ENCODE measurements at places on chromosomes 3 and 15.
A peak's percentile ranks its signal among the peaks of the same experiment; 100 is the strongest.

GRCh38 chr3:162610261-162610660 is 1113.7 kb downstream of the OTOL1 start:
- DNase-seq, result no peak

- DNase-seq, result peak; percentile 19
These were observed 150.5 kb upstream of the LPP start for GRCh38 chr3:188003188-188004171.

GRCh38 chr3:71456156-71456555 is 127.4 kb downstream of the FOXP1 start:
- DNase-seq, result no peak

DNA sequence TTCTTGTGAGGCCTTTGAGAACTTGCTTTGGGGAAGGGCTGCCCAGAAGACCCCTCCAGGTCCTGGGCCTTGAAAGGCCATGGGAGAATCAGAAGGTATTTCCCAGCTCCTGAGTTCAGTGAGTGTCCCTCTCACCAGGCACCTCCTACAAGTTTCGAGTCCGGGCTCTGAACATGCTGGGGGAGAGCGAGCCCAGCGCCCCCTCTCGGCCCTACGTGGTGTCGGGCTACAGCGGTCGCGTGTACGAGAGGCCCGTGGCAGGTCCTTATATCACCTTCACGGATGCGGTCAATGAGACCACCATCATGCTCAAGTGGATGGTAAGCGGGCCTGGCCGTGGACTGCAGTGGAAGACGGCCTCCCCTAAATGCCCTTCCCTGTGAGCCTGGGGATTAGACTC is 68.3 kb downstream of the BOC start:
- DNase-seq, result no peak

- no peak for DNase-seq
These were observed 11.6 kb upstream of the HGD start for GRCh38 chr3:120693439-120694171.

- no peak for DNase-seq
These were observed 85.8 kb downstream of the CFAP20DC start for GRCh38 chr3:58963928-58964503.

GRCh38 chr15:22979238-22980188 is 655 bp downstream of the CYFIP1 start:
- DNase-seq, result no peak

DNA sequence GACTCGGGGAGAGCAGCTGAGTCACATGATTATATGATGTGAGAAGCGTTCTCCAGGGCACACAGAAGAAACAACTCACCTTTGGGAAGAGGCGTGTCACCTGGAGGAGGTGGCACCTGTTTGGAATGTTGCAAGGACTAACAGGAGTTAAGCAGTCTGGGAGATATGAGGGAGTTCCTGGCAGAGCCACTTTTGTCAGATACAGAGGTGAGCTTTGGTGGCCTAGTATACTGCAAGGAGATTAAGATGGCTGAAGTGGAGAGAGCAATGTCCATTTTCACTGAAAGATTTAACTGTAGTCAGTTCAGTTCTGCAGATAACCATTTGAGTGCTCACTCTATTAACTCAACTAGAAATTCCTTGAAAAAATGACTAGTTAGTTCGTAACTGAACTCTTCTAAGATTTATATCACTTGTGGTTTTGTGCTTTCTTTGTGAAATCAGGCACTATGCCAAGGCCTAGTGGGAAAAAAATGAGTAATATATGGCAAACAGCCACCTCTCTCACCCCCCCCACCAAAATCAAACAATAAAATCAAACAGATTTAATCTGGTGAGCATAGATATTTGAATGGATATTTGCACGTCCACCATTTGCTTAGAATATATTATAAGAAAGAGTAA is 61.3 kb downstream of the CRYBG3 start:
- DNase-seq, result peak; percentile 66

DNA sequence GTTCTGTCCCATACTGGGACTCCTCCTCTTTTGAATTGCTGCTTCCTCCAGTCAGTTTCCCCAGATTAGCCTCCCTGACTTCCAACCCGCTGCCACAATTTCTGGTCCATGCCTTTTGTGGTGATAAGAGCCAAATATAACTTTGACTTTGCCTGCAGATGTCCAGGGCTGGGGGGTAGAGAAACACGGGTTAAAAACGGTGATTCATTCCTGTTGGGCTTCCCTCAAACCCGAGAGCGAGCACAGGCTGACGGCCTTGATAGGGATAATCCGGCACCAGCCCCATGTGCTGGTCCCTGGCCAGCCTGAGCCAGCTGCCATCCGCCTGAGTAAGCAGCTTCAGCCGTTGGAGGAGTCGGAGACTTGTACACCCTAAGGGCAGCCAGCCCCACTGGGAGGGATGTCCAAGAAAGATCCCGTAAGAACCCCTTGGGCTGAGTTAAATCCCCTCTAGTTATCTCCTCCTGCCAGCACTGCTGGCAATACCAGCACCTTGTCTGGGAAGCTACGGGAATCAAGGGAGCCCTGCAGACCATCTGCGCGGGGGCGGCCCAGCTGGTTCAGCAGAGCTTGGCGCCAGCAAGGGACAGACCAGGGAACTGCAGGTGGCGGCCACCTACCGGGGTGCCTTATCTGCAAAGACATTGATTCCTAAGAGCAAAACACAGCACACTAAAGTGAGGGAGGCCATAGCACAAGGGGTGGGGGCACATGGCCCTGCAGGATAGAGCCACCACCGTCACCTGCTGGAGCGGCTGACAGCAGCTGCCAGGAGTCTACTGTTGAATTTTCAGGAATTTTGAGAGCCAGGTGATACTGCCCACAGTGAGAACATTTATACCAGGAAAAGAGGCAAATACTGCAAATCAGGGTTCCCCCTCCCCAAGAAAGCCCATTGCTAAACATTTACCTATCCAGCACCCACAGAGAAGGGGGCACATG is 18.1 kb downstream of the CSPG4 start:
- DNase-seq, result peak; percentile 68

- no peak for DNase-seq
These were observed 86.1 kb downstream of the GALK2 start for GRCh38 chr15:49255966-49256759.

- DNase-seq, result no peak
These were observed 70.2 kb upstream of the CORO2B start for GRCh38 chr15:68508485-68509189.

GRCh38 chr3:48784426-48785120 is 63.1 kb downstream of the PRKAR2A start:
- DNase-seq, result no peak

DNA sequence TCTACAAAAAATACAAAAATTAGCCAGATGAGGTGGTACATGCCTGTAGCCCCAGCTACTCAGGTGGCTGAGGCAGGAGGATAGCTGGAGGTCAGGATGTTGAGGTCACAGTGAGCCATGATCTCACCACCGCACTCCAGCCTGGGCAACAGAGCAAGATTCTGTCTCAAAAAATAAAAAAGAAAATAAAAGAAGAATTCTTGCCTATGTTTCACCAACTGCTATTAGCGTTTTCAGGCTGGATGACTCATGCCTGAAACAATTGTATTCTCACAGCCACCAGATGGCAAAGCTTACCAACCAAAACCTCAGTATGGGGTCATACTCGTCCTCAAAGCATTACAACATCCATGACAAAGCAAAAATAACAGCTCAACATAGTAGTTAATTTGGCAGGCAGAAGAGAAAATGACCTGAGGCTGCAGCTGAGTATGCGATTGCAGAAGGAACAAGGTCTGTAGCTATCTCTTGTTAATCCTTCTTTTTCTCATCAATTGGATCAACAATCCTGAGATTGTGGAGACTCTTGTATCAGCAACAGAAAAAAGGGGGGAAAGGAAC is 52.2 kb downstream of the TP53BP1 start:
- DNase-seq, result peak; percentile 56

GRCh38 chr3:82521657-82522056 is 760.2 kb upstream of the GBE1 start:
- no peak for DNase-seq

- DNase-seq, result no peak
These were observed 5.7 kb upstream of the FILIP1L start for GRCh38 chr3:100120012-100120411.

DNA sequence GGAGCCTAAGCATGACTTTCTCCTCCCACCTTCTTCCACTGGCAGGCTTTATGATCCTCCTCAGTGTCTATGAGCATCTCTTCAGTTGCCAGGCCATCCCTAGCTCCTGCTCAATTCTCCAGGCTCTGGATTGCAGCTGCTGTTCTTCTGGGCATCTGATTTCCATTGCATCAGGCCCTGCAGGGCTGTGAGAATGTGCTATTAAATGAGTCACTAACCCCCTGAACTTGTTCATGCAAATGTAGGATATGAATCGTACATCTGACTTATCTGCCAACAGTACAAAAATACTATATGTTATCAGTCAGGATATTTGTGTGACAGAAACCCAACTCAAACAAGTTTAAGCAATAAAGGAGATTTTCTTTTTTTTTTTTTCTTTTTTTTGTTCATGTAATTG is 11.9 kb downstream of the GPR176 start:
- DNase-seq, result no peak

DNA sequence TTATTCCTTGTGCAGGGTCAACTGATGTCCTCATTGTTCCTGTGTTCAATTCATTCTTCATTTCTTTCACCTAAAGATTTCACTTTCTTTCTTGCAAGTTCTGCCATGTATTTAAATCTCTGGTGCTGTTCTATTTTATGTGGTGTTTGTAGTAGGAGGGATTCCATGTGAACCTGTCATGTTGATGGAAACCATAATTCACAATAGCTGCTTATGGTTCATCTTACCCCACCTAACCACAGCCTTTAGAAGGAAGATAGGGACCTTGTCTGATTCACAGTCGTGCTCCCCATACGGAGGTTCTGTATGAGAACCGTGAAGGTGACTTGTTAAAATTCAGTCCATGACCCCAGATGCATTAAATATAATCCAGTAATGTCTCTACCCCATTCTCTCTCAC is 21.9 kb downstream of the SLCO2A1 start:
- no peak for DNase-seq

DNA sequence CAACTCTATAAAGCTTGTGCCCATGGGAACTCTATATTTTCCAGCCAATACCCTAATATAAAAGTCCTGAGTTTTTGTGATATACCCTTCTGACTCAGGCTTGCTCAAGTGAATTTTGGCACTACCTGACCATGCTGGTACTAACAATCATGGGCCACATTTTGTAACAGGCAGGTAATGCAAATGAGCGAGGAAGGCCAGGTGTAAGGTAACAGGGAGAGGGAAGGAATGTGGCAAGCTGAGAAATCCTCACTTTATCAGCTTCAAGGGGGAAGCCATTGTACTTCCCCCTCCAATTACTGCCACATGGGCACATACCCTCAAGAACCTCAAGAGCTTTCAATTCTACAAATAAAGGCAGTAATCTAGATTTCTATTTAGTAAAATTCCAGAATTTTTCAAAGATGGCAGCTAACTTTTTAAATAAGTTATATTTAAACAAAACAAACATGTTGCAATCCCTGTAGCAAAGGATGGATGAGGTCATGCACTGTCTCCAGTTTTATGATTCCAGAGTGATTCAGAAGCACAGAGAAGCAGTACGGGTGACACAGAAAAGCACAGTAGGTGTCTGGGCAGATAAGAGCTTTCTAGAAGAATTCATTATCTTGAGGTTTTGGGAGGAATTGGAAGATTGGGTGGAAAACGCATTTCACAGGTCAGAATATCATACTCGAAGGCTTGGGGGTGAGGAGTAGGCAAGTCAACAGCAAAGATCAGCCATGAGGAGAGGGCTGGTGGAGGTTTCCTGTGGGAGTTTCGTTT is 87.6 kb downstream of the FOXP1 start:
- no peak for DNase-seq

- no peak for DNase-seq
These were observed 202.0 kb upstream of the CFAP20DC start for GRCh38 chr3:59251869-59252268.

GRCh38 chr3:110494093-110494490 is 577.5 kb upstream of the NECTIN3 start:
- DNase-seq, result no peak

- no peak for DNase-seq
These were observed 34.6 kb downstream of the MKRN2 start for GRCh38 chr3:12591456-12591855.

DNA sequence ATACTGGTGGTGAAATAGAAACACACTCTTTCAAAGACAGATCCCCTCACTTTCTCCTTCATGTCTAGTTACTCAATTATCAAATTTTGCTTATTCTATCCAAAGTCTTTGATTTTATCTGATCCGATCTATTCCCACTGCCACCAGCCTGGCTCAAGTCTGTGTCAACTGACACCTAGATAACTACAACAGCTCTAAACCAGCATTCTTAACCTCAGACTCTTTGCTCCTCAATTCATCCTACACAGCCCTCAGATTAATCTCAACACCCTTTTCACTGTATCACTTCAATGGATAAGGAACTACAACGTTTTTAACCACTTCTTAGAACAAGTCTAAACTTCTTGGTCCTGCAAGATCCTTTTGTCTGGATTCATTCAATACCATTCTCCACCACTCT is 9.1 kb downstream of the KPNA1 start:
- DNase-seq, result no peak

DNA sequence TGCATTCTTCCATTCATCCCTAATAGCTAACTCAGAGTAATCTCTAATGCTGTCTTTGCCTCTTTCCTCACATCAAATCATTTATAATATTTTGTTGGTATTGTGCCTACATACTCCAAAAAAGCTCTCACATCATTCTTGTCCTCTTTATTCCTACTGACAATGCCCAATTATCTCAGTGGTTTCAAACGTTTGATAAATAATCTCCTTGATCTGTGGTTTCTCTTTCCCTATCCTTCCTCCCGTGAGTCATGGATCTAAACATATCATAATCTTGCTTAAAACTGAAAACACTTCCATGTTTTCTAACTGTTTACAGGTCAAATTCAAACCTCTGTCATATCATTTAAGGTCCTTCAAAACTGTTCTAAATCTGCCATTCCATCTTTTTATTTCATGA is 115.1 kb downstream of the CNTN6 start:
- no peak for DNase-seq

DNA sequence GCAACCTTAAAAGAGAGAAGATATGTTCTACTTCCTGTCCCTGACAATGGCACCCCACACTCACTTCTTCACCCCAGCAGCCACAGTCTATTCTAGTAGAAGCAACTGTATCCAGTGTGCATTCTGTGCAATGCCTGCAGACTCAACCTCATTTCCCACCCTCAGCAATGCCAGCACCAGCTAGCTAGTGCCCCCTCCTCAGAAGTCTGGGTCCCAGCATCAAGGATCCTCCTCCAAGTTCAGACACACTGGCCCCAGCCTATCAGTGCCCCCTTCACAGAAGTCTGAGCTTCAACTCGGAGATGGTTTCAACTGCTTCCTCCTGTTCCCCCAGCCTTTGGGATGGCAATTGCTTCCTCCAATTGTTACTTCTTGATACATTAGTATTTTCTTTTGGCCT is 268.3 kb downstream of the MEX3B start:
- DNase-seq, result no peak

DNA sequence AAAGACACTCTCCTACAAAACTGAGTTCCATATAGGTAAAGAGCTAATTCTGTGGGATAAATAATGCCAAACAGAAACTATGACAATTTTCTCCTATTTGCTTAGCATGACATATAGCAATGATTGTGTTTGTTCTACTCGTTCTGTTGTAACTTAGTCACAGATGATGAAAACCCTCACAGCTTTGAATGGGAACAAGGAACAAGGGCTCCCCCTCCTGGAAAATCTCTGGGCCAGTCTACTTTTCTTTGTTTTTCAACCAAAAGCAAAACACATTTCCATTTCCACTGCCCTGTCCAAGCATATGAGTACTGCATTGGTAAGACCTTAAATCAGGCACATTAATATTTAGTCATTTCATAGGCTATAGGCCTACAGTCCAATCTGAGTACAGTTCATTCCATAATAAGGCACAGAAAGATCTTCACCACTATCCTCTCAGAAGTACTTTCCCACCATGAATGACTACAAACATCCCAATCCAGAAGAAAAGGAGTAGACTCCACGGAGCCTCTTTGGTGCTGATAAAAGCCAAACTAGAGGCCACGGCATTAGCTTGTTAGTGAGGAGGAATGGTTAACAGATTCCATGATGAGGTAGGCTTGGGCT is 67.1 kb downstream of the ATP8B4 start:
- DNase-seq, result no peak
